ENCODE measurements at places on chromosomes 16 and 17. TPM values are rescaled to one million over a fixed set of nuclear protein-coding genes. Genes with fewer than 3 reads are reported as not detected.

GRCh38 chr16:84166796-84167695 is 19.8 kb downstream of the TAF1C start:
- no peaks in the 10 kb centered on the region for H3K4me1 ChIP-seq
- no peak for DNase-seq
- H3K4me3 ChIP-seq, result no peak overlapping the region
- peaks cover 15% of the 10 kb centered on the region for H3K27me3 ChIP-seq
- H3K36me3 ChIP-seq, result no peaks in the 10 kb centered on the region
- no peak overlapping the region for H3K27ac ChIP-seq

DNA sequence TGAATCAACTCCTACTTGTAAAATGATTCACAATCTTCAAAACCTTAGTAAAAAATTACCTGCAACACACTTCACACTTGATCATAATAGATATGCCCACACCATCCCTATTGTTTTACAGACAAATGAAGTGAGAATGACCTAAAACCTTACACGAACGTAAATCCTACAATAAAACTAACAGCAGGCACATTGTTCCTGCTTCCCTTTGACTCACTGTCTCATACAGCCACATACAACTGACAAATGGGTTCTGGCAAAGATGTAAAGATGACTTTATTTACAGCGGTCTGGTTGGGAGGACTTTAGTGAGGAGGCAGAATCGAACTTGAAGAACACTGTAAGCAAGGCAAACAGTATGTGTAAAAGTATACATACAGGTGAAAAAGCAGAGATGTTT is 188.7 kb downstream of the MYO1D start:
- no peaks in the 10 kb centered on the region for H3K27me3 ChIP-seq
- H3K27ac ChIP-seq, result no peak overlapping the region
- no peaks in the 10 kb centered on the region for H3K4me1 ChIP-seq
- DNase-seq, result no peak
- no peak overlapping the region for H3K4me3 ChIP-seq
- peaks cover 7% of the 10 kb centered on the region for H3K36me3 ChIP-seq

The RAB11FIP3 gene
- 17.4 TPM for total RNA-seq

The KCNJ2 gene
- total RNA-seq, result not detected

DNA sequence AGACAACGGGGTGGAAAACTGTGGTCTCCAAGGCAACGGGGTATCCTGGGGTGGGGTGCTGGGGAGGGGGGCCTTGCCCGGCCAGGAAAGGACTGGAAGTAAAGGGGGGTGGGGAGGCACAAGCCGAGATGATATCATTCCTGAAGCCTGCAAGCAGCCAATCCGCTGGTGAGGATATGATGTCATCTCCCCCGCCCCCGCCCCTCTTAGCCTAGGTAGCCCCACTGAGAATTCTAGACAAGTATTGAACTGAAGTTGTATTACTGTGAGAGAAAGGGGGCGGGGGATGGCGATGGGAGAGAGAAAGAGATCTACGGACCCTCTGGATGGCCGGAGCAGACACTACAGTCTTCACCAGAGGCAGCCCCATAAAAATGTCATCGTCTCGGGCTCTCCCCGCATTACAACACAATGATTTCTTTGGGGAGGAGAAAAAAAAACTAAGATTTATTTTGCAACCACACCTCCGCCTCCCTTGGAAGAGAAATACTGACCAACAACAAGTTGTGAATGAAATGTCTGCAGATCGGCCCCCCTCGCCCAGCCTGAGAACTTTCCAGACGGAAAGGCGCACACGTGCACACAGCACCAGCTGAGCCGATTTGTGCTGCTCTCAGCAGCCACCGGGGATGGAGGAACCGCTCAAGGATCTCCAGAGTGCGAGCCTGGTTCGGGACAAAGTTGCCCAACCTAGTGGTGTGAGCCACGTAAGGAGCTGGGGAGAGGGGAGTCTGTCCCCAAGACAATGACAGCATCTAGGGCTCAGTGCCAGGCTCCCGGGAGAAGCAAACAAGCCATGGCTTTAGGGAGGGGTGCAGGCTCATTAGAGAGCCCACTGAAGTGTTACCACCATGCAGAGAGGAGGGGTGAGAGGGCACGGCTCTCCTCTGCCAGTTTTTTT is 222.1 kb downstream of the SOX9 start:
- peaks cover 9% of the 10 kb centered on the region for H3K27me3 ChIP-seq
- DNase-seq, result no peak
- no peaks in the 10 kb centered on the region for H3K36me3 ChIP-seq
- no peaks in the 10 kb centered on the region for H3K4me1 ChIP-seq
- no peak overlapping the region for H3K27ac ChIP-seq
